CD4-positive, CD25-positive, alpha-beta regulatory T cell (primary cell): ENCODE measurements at places on chromosomes 1 and 21. TPM values are rescaled to one million over a fixed set of nuclear protein-coding genes. Genes with fewer than 3 reads are reported as not detected.

GRCh38 chr1:171898941-171899340 lies 57.6 kb downstream of the DNM3 start:
- no peak for DNase-seq
- H3K36me3 ChIP-seq = no peaks in the 10 kb centered on the region
- H3K27me3 ChIP-seq = peaks cover 3% of the 10 kb centered on the region
- H3K4me3 ChIP-seq = no peak overlapping the region
- H3K4me1 ChIP-seq = no peaks in the 10 kb centered on the region
- no peak overlapping the region for H3K27ac ChIP-seq

GRCh38 chr1:177228693-177229065 lies 57.9 kb downstream of the BRINP2 start:
- no peak overlapping the region for H3K4me3 ChIP-seq
- no peaks in the 10 kb centered on the region for H3K27me3 ChIP-seq
- H3K4me1 ChIP-seq = no peaks in the 10 kb centered on the region
- H3K27ac ChIP-seq = no peak overlapping the region

- H3K27me3 ChIP-seq = no peaks in the 10 kb centered on the region
- H3K4me3 ChIP-seq = peak overlapping the region; percentile 53
- peaks cover 2% of the 10 kb centered on the region for H3K36me3 ChIP-seq
- H3K4me1 ChIP-seq = peaks cover 92% of the 10 kb centered on the region
- DNase-seq = no peak
These were observed 10.3 kb downstream of the LMNA start for GRCh38 chr1:156124557-156125483.

DNA sequence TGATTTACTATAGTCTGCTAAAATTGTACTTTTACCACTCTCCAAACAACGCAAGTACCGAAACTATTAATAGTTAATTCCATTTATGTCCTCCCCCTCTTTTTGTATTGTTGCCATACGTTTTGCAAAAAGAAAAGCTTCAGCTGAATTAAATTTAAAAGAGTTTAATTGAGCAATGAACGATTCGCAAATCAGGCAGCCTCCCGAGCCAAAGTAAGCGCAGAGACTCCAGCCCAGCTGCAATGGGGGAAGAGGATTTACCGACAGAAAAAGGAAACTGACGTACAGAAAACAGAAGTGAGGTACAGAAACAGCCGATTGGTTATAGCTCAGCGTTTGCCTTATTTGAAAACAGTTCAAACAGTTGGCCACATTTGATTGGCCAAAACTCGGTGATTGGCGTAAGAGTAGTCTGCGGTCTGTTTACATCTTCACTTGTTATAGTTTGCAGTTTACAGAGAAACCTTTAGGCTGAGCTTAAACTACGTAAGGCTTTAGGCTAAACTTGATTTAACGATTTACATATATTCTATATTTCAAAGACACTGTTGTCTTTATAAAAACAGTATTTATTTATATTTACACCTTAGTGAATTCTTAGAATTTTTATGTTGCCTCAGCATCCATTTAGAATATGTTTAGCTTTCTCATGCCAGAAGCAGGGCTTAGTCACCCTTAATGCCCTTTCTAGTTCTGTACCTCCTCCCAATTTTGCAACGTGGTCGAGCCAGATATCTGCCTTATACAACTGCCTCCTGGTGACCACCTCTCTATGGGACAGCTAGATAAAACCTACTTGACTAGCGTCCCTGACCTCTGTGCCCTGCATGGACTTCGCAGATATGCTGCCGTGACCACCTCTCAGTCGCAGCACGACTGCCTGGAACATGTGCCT lies 23.8 kb downstream of the CR1 start:
- no peaks in the 10 kb centered on the region for H3K27me3 ChIP-seq
- H3K27ac ChIP-seq = no peak overlapping the region
- DNase-seq = no peak
- H3K4me1 ChIP-seq = no peaks in the 10 kb centered on the region
- H3K36me3 ChIP-seq = no peaks in the 10 kb centered on the region

GRCh38 chr1:63547621-63548294 lies 24.4 kb downstream of the EFCAB7 start:
- H3K4me3 ChIP-seq = no peak overlapping the region
- peaks cover 2% of the 10 kb centered on the region for H3K36me3 ChIP-seq
- DNase-seq = no peak
- no peaks in the 10 kb centered on the region for H3K4me1 ChIP-seq
- H3K27ac ChIP-seq = no peak overlapping the region

- H3K4me3 ChIP-seq = no peak overlapping the region
- no peaks in the 10 kb centered on the region for H3K36me3 ChIP-seq
- H3K27ac ChIP-seq = no peak overlapping the region
- H3K27me3 ChIP-seq = peaks cover 3% of the 10 kb centered on the region
- DNase-seq = no peak
- no peaks in the 10 kb centered on the region for H3K4me1 ChIP-seq
These were observed 407.5 kb downstream of the SETD4 start for GRCh38 chr21:35652872-35653271.

DNA sequence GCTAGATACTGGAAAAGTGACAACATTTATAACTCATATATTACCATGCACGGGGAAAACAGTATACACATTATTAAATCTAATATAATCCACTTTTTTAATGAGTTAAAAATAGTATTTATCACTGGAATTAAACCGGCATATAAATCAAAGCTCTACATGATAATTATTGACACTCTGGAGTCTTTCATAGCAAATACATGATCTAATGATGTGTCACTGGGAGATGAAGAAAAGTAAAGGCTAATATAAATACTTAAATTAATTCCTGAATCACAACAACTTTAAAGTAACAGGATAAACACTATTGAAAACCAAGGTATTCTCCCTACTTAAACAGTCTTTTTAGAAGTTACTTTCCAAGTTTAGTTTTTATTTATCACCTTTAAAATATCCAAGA lies 52.4 kb upstream of the ASPM start:
- H3K4me3 ChIP-seq = peak overlapping the region; percentile 85
- H3K36me3 ChIP-seq = no peaks in the 10 kb centered on the region
- no peak for DNase-seq
- no peak overlapping the region for H3K27ac ChIP-seq

DNA sequence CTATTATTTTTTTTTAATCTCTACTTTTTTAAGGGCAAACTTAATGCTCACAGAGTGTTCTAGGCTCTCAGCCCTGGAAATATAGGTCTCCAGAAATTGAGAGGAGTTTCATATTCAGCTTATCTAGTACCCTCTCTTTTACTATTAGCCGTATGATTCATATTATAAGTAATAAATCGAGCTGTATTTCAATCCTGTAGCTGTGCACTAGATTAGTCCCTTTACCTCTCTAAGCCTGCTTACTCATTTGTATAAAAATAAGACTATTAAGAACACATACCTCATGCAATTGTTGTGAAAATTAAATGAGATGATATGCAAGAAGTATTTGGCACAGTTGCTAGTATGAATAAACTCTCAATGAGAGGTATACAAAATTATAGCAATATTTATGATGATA lies 128.2 kb upstream of the HOOK1 start:
- H3K36me3 ChIP-seq = no peaks in the 10 kb centered on the region
- H3K4me1 ChIP-seq = no peaks in the 10 kb centered on the region
- no peaks in the 10 kb centered on the region for H3K27me3 ChIP-seq

DNA sequence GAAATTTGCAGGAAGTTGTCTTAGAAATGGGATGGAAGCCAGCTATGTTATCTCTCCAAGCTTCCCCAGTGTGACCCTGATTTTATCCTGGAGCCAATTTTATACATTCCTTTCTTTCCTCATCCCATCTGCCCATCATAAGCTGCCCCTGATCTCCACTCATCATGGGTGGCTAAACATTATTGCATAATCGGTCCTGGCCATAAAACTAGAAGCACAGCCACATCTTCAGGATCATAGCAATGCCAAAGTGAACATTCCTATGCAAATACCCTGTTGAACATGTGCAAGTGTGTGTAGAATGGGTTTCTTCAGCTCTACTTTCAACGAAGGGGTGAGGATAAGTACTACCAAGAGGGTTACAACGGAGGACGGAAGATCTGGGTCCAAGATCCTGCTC lies 50.6 kb upstream of the COG2 start:
- H3K36me3 ChIP-seq = no peaks in the 10 kb centered on the region
- no peak overlapping the region for H3K4me3 ChIP-seq
- no peak overlapping the region for H3K27ac ChIP-seq

- peaks cover 23% of the 10 kb centered on the region for H3K27me3 ChIP-seq
- no peaks in the 10 kb centered on the region for H3K36me3 ChIP-seq
- peak; percentile 68 for DNase-seq
- peak overlapping the region; percentile 53 for H3K27ac ChIP-seq
These were observed 745 bp downstream of the MAGI3 start for GRCh38 chr1:113390871-113391648.

GRCh38 chr1:24327891-24328290 lies 8.7 kb downstream of the GRHL3 start:
- no peaks in the 10 kb centered on the region for H3K36me3 ChIP-seq
- no peak for DNase-seq
- no peak overlapping the region for H3K27ac ChIP-seq
- peaks cover under 1% of the 10 kb centered on the region for H3K4me1 ChIP-seq
- no peak overlapping the region for H3K4me3 ChIP-seq
- peaks cover 10% of the 10 kb centered on the region for H3K27me3 ChIP-seq

DNA sequence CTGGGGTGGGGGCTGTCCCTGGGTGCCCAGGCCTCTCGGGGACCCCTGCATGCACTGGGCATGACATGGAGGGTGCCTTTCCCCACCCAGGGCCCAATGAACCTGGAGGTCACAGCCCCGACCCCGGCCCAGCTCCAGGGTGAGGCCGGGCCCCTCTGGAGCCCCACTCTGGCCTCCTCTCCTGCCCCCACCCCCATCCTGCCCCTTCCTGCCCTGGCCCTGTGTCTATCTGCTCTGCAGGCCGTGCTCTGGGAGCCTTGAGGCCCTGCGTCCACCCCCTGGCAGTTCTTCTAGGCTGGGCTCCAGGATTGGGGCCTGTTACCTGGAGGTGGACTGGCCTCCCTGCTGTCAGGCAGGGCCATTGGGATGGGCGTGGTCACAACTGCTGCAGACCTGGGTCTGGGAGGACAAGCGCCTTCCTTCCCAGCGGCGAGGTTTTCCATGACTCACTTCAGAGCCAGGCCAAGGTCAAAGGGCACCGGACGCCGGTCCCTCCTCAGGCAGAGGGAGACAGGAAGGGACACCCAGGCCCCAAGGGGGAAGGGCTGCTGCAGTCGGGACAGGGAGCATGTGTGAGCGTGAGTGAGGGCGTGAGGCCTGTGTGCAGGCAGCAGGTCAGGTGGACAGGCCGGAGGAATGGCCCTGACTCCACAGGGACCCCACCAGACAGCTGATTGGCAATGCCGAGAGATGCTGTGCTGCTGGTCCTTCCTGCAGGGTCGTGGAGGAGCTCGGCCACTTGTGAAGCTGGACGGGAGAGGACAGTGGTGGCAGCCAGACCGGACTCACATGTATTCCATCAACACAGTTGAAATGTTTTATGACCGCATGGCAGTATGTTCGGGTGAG lies 31.1 kb upstream of the POFUT2 start:
- DNase-seq = no peak
- no peaks in the 10 kb centered on the region for H3K36me3 ChIP-seq

DNA sequence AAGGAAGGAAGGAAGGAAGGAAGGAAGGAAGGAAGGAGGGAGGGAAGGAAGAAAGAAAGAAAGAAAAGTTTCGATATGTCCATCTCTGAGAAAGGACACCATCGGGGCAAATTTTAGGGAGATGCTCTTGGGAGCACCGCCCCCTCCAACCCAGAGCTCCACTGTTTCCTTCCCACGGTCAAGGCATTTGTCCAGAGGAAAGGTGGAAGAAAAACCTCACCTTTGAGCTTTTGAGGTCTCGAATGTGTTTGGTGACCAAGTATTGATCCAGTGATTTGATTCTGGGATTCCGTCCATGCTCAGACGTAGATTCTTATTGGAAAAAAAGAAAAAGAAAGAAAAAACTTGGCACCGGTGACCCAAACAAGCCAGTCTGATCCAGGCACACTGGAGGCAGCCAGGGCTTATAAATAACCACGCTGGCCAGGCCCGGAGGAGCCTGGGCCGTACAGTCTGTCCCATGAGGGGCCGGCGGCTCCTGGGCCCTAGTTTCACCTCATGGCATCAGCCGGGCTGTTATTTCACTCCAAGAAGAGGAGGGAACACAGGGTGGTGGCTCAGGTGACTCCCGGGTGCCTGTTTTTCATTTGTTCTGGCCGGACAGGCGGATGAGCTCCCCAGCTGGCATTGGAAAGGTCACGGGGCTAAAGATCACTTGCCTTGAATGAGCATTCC lies 36.1 kb upstream of the SLC25A33 start:
- H3K36me3 ChIP-seq = no peaks in the 10 kb centered on the region
- H3K27ac ChIP-seq = no peak overlapping the region
- DNase-seq = no peak
- no peak overlapping the region for H3K4me3 ChIP-seq

GRCh38 chr21:23534850-23535249 lies 2072.4 kb downstream of the MRPL39 start:
- no peaks in the 10 kb centered on the region for H3K4me1 ChIP-seq
- no peaks in the 10 kb centered on the region for H3K27me3 ChIP-seq
- H3K27ac ChIP-seq = no peak overlapping the region
- no peak for DNase-seq
- H3K36me3 ChIP-seq = no peaks in the 10 kb centered on the region

Gene WDR64
- total RNA-seq = not detected

Gene PLA2G4A
- not detected for total RNA-seq

Gene KIAA0319L
- 72.4 TPM for total RNA-seq

Gene RGS2
- total RNA-seq = 156 TPM

Gene INPP5B
- 23.8 TPM for total RNA-seq

Gene LRRIQ3
- total RNA-seq = 0.44 TPM

Gene NMNAT2
- total RNA-seq = not detected

Gene OR2T33
- total RNA-seq = not detected

Gene AJAP1
- total RNA-seq = 0.37 TPM

Gene COL8A2
- total RNA-seq = not detected

Gene AMY1A
- not detected for total RNA-seq
